ENCODE measurements at places on chromosomes 7 and 10.

DNA sequence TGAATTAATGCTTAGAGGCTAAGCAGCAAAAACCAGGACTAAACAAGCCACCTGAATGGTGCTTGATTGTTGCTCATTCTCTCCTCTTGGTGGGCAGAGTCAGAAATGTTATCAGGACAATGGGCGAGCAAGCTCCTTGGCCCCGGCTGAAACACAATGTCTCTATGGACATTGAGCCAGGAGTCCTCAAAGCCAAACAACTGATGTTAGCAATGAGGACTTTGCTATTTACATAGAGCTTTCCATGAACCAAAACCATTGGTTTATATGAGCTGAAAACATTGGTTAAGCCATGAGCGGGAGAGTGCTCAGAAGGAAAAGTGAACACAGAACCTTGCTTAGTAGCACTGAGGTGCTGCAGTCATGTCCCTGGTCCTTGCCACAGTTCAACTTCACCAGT, 21.5 kb upstream of the NPVF start:
- no peak for DNase-seq

DNA sequence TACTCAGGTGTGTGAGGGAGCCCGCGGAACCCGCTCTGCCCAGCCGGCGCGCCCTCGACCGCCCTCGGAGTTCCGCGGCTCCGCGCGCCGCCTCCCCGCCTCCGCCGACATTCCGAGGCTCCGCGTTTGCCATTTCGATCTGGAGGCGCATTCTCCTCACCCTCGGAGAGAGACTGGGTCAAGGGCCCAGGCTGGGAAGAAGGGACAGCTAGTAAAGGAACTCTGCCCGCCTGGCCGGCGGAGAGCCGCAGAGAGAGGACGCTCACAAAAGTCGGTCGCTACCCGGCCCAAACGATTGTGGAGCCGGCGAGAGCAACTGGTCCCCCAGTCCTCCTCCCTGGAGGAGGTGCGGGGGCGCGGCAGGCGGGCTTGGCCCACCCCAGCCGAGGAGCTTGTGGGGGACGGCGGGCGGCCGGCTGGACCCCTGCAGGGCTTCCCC, 74.5 kb upstream of the LEP start:
- no peak for DNase-seq

DNA sequence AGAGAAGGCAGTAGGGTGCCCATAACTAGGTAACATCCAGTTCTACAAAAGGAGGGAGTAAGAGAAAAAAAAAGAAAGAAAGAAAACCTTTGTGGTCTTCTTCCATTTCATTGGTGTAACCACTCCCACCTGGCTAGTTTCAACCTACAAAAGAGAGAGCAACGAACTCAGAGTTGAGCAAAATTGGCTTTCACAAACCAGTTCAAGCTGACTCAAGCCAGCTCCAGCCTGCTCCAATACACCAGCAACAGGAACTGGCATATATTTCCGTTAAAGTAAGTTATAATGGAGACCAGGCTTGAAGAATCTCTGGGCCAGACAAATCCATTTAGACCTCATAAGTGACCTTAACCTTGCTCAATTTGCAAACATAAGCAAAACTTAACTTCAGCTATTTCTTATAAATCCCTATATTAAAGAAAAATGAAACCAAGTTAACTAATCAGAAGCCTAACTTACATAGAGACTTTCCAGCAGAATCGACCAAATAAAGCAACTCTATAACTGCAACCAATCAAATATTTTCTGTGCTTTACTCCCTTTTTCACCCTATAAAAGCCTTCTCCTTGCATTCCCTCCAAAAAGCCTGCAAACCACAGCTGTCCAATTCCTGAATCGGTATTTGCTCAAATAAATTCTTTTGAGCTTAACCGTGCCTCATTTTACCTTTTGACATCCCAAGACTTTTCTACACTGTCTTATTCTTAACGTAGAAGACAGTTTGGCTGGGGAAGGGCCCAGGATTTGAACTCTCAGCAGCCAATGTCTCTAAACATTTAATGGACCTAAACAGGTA, 10.1 kb downstream of the ANKRD22 start:
- no peak for DNase-seq

GRCh38 chr10:17081431-17081830, 48.2 kb downstream of the CUBN start:
- DNase-seq, result no peak

DNA sequence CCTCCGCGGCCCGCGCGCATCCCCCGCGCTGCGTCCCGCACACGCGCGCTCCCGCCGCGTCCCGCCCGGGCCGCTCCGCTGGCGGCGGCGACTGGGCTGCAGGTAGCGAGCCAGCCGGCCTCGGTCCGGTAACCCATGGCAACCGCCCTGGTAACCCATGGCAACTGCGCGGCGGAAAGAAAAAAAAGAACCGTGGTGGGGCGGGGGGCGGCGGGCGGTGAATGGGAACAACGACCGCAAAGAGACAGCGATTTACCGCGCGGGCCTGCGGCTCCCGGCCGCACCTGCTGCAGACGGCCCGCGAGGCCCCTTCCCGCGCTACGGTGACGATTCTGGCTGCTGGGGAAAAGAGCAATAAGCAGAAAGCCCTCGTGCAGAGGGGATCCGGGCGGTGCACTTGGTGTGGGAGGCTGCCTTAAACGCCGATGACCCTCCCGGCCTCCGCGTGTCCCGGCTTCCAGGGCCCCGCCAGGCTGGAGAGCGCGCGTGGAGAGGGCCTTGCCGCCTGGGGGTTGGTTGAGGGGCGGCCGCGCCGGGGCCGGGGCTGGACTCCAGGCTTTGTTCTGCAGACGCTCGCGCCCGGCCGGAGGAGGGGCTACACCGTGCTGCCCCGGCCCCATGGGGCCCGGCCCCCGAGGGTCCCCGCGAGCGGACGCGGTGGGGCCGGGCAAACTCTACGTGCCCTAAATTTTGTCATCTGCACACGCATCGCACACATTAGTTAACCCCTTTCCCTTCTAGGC, 84.7 kb downstream of the SNX10 start:
- peak; percentile 81 for DNase-seq

DNA sequence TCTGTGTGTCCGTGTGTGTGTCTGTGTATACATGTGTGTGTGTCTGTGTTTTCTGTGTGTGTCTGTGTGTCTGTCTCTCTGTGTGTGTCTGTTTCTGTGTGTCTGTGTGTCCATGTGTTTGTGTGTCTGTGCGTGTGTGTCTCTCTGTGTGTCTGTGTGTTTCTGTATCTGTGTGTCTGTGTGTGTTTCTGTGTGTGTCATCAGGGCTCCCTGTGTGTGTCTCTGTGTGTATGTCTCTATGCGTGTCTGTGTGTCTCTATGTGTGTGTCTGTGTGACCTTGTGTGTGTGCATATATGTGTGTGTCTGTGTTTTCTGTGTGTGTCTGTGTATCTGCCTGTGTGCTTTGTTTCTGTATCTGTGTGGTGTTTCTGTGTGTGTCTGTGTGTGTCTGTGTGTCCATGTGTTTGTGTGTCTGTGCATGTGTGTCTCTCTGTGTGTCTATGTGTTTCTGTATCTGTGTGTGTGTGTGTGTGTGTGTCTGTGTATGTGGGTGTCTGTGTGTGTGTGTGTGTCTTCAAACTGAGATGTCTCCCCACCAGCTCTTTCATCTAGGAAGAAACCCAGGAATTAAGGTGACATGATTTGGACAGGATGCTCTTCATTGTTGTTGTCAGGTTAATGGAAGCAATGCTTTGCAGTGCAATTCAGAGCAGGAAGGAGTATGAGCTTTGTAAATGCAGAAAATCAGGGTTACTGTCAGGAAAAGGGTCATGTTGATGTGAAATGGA, 20.7 kb upstream of the PPIF start:
- no peak for DNase-seq

DNA sequence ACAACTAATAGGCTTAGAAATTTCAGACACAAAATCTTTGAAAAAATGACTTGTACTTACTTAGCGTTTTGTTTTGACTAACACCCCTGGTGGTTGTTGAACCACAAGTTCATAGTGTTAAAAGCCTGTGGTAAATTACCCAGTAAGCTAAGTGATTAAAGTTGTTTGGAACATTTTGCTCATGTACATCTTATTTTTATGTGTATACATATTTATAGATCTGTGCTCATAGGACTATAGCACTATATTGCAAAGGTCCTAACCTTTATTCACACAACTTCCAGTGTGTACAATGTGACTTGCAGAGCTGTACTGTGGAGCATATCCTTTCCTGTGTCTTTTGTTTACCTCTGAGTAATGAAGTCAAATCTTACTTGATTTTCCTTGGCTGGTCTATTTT, 79.6 kb downstream of the BMPR1A start:
- DNase-seq, result no peak

DNA sequence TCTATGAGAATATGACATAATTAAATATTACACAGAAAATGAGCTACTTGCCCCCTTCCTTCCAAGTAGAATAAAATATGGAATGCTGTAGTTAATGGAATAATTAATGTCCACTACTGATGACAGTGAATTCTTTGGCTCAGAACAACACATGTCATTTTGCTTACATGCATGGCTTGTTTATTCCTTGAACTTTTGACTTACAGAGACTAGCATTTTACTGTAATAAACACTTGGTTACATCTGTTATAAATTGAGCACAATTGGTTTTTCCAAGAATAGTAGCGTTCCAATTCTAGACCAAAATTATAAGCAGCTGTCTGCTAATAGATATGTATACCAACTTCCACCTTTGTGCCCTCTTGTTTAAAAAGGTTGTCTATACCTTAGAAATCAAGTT, 286.7 kb downstream of the OTUD1 start:
- no peak for DNase-seq

DNA sequence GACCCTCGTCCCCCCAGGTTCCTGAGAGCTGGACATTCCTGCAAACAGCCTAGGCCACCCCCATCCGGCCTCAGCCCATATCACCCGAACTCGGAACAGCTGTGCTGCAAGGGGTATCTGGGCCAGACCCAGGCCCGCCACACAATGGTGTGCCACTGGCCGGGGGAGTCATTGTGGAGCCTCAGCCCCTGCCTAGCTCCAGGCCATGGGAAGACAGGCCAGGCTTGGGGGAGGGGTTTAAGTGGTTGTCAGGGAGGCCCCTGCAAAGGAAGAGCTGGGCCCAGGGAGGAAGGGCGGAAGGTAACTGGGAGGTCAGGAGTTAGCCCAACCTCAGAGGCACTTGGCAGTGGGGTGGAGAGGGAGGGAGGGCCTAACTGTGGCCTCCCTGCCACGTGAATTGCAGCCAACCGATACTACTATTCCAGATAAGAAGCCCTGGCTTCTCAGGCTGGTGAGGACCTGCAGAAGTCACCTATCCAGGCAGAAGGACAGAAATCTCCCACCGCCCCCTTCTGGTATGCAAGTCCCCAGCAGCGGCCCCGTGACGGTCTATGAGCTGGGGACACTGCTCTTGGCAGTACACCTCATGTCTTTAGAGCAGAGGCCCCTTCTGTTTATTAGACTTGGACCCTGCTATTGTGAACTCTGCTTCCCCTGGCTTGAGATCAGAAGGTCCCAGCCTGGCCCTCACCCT, 26.8 kb downstream of the VSIR start:
- DNase-seq, result no peak

DNA sequence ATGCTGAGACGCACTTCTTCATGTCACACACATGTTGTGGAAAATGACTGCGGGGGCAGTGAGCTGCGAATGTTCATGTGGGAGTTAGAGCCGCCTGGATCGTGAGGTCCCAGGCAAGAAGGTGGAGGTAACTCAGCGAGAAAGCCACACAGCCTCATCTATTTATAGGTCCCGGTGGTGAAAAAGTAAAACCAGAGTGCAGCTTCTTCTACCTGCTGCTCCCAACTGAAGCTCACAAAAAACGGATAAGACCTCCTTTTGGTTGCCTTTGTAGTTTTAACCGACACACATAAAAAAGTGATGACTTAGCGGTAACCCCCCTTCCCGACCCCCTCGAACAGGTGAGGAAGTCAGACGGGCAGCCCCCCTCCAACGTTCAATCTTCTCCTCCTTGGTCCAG, 276.9 kb downstream of the GATA3 start:
- DNase-seq, result no peak

- DNase-seq, result no peak
Measured at GRCh38 chr10:99410146-99410545, 20.3 kb downstream of the GOT1 start.

- DNase-seq, result no peak
Measured at GRCh38 chr7:2405601-2406345, 2.4 kb downstream of the CHST12 start.

DNA sequence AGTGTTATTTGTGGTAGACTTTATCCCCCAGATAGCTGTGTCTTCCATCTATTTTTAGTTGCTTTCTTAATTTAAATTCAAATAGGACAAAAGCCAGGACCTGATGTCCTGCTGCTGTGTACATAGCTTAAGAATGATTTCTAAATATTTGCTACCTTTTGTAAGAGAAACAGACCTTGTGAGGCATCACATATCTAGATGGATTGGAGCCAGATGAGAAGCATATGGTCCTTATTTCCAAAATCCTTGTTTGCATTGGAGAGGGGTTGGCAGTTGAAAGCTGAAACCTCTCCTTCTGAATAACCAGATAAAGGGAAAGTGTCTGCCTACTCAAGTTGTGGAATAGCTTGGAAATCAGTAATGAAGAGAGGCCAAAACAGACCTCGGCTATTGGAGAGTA, 50.7 kb upstream of the AMPH start:
- DNase-seq, result no peak

DNA sequence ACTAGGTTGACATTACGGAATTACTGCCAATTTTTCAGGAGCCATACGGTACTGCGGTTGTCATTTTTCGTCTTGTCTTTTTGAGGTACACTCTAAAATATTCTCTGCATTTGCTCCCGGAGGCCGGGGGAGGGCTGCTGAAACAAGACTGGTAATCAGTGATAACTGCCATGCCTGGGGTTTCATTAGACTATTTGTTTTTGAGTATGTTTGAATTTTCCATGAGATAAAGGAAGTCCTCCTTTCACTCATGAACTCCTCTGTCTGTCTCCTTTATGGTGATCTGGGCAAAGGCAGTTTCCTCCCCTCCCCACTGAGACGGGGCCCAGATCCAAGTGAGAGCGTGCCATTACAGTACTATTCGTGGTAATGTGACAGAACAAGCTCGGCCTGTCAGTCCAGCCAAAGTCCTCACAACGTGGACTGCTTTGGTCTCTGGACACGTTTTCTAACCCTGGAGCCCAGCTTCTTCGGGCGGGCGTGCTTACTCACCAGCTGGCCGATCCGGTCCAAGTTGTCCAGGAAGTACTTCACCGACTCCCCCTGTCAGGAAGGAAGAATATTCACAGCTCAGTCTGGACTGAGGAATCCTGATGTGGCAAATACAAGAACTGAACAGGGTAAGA, 45.1 kb downstream of the AMZ1 start:
- no peak for DNase-seq

DNA sequence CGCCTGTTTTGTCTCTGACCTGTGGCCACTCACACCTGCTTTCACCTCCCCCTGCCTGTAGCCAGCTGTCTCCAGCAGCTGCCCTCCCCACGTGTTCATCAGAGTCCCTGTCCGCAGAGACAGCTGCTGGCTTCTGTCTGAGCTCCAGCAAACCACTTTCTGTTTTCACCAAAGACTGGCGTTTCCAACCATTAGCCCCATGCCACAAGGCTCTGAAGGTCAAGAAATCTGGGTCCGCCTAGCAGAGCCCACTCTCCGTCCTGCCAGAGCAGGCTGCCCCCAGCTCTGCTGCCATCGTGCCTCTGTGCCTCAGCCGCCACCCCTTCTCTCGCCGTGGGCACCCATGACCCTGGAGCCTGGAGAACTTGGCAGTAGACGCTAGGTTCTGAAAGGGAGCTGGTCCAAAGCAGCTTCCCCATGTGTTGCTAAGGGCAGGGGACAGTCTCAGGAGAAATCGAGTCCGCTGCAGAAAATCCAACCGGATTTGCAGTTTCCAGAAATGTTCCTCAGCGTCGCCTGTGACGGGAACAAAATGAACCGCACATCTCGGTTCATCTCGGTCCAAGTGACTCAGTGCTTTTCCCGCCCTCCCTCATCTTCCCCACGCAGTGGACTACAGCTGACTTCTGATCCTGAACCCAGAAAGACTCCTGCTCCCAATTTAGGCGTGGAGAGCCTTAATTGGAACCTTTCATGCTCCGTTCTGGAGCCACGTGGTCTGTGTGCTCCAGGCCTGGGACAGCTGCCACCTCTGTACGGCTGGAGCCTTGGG, 28.0 kb downstream of the TMEM120A start:
- DNase-seq, result peak; percentile 80
